DMS79 treated with DMSO at 0.1 percent for 48 hours (cell line): ENCODE measurements at places on chromosomes 4 and X.
A peak's percentile ranks its signal among the peaks of the same experiment; 100 is the strongest.

DNA sequence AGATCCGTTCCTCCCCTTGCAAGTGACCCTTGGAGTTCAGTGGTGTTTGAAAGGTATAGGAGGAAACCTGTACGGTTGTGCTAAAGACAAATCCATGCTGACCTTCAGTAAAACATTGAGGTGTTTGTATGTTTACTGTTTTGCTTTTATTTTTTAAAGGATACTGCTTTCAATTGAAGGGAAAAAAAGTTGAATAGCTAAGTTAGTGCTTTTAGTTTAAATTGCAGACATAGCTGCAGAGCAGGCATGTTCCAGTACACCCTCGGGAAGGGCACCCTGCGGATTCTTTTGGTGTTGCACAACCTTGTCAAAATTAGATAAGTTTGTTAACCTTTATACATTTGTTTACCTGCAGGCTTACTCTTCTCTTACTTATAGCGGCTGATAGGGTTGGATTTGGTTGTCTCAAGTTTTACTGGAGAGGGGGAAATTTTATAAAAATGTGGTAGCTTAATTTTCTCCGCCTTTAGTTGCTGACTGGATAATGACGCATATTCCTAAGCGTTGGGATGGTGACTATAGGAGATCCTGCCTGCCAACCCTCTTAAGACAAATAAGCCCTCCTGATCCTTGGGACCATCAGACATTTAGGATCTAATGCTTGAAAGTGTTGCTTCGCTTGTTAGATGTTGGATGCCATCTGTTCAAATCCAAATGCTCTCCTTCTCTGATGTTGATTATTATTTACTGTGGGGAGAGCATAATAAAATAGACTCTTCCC, 2.0 kb downstream of the RAPGEF2 start:
- peak; percentile 5 for DNase-seq

DNA sequence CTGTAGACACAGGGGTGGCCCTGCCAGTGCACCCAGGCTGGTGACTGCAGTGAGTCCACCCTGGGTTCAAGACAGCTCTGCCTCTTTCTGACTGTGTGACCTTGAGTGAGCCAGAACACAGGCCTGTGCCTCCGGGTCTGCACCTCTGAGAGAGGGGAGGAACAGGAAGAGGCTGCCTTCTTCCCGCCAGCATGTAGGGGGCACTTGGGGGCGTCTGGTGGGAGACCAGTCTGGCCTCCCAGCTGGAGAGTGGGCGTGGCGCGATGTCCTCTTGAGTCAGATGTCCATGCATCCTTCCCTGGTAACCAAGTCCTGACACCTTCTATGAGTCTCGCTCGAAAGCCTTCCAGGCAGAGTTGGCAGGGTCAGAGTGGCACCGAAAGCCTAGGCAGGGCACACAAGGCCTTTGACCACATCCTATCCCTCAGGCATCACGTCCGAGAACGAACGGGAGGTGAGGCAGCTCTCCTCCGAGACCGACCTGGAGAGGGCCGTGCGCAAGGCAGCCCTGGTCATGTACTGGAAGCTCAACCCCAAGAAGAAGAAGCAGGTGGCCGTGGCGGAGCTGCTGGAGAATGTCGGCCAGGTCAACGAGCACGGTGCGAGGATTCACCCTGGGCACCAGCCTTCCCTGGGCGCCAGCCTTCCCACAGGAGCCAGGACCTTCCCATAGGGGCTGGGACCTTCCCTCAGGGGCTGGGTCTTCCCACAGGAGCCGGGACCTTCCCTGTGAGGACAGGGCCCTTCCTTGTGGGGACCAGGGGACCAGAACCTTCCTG, 21.3 kb downstream of the WFS1 start:
- DNase-seq = no peak

GRCh38 chr4:183163135-183163534, 64.1 kb downstream of the WWC2 start:
- no peak for DNase-seq

DNA sequence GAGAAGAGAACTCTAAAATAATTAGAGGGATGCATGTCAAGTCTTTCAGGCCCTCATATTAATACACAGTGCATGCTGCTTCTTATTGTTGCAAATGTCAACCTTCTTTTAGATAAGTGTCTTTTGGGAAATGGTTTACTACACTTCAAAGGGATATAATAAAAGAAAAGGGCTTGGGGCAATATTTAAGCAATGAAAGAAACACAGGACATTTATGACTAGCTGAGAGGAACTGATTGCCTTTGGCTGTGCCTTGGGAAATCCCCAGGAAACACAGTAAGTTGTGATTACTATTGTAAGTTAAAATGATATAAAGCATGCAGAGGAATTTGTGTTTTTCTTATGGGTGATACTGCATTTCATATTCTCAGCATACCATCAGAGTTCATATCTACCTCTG, 1036.2 kb upstream of the GRID2 start:
- no peak for DNase-seq

GRCh38 chr4:154487145-154487544, 4.5 kb downstream of the DCHS2 start:
- no peak for DNase-seq

DNA sequence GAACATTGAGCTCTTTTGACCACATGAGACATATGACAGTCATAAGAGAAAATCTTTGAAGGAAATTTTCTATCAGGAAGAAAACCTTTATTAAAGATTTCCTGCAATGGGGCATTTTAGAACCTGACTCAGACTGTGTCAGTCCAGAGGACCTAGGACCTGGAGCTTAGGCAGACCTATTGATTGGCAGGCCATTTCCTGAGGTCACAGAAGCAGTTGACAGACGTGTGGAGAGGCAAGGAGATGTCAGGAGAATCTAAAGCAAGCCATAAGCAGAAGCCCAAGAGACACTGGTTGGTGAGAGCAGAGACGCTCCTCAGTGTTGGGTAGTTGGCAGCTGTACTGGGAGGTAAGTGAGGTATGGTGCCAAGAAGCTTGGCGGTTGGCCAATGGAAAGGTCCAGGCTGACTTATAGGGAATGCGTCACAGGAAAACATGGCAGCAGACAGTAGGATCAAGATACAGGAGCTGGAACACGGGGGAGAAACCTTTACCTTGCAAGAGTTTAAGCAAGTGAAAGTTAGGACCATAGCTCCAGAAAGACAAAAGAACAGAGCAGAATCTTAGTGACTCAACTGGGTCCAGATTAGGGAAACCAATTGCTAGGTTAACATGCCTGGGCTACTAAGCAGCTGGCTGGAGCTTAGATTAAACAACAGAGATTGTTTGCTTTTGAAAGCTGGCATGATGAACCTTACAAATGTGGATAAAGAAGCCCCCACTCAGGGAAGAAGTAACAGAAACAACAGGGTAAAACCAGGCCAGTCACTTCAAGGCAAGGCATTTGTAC, 18.6 kb downstream of the PALLD start:
- no peak for DNase-seq
